ENCODE measurements at places on chromosomes 13 and 19.

DNA sequence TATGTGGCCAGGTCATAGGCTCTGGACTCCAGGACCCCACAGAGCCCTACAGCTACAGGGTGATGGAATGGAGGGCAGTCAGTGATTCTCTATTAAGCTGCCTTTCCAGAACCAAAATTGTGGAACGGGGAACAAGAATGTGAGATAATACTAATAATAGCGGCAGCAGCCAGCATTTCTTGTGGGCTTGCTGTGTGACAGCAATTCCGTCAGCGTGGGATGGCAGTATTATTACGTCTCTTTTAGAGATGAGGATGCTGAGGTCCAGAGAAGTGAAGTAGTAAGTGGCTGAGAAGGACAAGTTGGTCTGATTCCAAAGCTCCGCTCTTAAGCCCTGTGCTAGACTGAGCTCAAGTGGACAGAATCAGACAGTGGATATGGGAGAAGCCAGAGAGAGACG, 24.4 kb downstream of the GRIK5 start:
- no peak for DNase-seq

DNA sequence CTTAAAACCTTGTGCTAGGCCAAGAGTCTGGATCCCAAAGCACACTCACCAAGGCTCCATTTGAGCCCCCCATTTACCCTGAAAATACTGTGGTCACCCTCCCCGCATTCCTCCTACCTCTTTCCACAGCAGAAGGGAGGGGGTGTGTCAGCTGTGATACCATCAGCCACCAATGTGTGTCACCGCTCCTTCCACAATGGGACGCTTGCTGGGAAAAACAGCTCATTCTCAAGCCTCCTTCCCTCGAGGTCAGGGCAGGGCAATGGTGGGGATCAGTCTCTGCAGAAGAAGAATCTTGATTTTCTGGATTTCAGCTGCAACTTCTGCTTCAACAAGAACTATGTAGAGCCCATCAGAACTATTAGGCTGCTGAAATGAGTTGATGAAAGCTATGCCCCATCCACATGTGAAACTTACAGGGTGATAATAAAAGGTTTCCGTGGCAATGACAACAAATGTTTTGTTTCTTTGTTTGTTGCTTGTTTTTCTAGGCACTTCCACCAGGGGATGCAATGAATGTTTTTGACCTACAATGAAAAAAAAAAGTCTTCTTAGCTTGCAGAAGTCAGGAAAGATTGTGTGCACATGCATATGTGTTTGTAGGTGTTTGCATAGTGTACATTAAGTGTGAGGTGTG, 26.4 kb upstream of the ZNF507 start:
- DNase-seq: peak; percentile 12

GRCh38 chr13:72097568-72097967, 230.6 kb upstream of the DACH1 start:
- no peak for DNase-seq

DNA sequence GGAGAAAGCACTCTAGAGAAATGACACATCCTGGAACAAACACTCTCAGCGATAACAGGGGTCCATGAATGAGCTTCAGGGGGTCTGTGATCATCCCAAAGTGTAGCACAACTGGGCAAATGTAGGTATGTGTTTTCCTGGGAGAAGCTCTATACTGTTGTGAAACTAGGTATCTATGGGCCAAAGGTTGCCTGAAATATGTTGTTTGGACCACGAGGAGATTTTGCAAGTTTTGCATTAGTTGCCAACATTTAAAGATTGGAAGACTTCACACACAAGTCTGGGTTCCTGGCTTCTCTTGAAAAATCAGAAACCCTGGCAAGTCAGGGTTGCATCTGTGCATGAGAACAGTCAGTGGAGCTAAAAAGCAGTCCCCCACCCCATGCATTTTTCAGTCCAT, 26.7 kb upstream of the POU2F2 start:
- no peak for DNase-seq

DNA sequence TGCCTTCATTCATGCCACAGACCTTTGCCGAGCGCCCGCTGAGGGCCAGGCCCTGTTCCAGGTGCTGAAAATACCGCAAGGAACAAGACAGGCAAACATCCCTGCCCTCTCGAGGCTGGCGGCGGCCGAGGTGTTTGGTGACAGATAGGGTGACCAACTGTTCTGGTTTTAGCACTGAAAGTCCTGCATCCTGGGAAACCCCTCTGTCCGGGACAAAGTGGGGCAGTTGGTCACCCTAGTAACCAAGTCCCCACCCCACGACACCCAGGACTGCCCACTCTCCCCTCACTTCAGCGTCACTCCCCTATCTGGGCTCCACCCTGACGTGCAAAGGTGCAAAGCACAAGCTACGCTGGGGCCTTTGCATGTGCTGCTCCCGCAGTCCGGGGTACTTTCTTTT, 17.3 kb downstream of the ZBTB7A start:
- DNase-seq: no peak

GRCh38 chr13:37539170-37539569, 59.4 kb downstream of the POSTN start:
- no peak for DNase-seq

- DNase-seq: no peak
Measured at GRCh38 chr13:27427641-27428040, 3.2 kb downstream of the GTF3A start.

- no peak for DNase-seq
Measured at GRCh38 chr13:40121722-40122121, 466.3 kb downstream of the COG6 start.

- no peak for DNase-seq
Measured at GRCh38 chr13:102504002-102504401, 92.8 kb upstream of the TPP2 start.

DNA sequence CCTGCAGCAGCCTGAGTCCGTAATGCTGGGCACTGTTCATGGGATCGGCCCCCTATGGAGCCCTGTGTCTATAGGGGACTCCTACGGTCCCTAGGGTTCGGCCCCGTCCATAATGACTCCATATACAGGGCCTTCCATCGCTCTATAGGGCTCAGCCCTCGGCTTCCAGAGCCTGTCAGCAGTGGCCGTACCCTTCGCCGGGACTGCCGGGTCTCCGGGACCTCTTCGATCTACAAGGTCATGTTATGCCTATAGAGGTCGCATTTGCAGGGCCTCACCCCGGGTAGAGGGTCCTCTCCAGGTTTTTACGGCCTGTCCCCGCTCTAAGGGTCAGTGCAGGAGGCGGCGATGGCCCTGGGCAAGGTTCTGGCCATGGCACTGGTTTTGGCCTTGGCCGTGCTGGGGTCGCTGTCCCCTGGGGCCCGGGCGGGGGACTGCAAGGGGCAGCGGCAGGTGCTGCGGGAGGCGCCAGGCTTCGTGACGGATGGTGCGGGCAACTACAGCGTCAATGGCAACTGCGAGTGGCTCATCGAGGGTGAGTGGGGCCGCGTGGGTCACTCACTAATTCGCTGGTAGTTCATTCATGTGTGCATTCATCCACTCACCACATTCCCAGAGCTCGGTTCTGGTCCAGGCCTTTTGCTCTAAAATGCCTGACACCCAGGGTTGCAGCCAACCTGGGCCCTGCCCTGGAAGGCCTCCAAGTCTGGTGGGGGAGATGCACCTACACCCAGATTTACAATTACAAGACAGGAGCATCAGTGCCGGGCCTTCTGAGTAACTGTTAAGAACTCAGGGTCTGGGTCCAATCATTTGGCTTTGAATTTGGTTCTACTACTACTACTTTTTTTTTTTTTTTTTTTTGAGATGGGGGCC, 699 bp downstream of the MEGF8 start:
- DNase-seq: peak; percentile 37

- DNase-seq: no peak
Measured at GRCh38 chr13:40770609-40770933, 419 bp downstream of the MRPS31 start.

DNA sequence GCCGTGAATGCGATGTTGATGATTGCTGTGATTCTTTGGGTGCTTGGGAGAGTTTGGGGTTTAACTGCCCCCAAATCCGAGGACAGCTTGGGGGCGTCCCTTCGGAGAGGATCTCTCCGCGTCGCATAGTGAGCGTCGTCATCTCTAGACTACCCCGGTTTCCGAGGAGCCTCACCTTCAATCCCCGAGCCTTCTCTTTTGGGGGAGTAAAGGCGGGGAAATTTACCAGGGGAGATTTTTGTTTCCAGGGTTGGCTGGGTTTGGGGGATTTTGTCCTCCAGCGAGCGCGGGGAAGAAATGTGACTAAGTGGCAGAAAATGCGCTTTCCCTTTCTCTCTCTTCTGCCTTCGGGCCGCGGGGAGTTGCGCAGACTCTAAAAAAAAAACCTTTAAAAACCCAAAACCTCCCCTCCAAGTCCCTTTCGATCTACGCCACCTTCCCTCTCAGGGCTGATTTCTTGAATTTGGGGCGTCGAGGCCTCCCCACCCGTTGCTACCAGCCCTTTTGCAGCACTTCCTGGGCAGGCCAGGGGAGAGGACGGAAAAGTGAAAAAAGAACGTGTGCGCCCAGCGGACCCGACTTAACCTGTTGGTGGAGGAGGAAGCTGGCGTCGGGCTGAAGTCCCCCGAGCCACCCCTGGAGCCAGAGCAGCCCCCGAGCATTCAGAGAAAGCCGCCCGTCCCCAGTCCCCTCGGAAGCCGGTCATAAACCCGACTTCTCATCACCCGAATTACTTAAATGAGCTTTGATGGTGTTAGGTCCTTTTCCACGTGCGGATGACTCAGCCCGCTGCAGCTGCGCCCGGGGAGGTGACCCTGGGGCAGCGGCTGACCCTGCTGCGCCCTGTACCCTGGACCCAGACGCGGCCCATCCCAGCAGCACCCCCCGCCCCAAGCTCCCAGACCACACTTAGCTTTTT, 17.7 kb downstream of the NFIX start:
- peak; percentile 55 for DNase-seq

Data from stimulated activated naive CD8-positive, alpha-beta T cell treated with anti-CD3 and anti-CD28 coated beads, Interleukin-15, Interleukin-2, amounts not matched to agents 100 U/mL and 50 U/mL, for 24 hours (primary cell).